ENCODE measurements at places on chromosomes 1 and 21. TPM values are rescaled to one million over a fixed set of nuclear protein-coding genes. Genes with fewer than 3 reads are reported as not detected.

- DNase-seq: no peak
Observed at GRCh38 chr1:160726114-160726497, 12.9 kb upstream of the SLAMF7 start.

DNA sequence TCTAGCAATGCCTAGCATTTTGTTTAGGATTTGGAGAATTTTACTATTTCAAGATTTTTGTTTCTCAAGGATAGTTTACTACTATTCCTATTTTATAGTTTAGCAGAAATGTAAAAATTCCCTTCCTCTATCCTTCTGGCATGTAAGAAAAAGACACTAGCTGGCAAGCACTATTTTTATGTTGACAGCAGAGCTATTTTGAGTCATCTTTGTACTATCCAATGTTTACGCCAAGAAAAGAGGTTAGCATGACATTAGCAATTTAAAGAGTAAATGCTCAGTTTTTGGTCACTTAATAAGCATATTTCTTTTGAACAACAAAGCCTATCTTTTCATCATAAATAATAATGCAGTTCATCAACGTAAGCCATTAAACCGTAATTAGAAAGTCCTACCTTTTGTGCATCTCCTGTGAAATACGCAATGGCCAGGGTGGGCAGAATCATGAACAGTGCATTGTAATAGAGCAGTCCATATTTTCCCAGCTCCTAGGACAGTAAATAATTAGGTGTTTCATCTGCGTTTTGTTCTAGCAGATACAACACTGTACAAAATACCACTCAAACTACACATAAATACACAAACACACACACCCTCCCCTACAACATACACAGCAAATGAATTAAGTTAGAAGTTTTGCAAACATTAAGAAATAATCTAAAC is 12.0 kb downstream of the SLC35D1 start:
- DNase-seq: no peak

DNA sequence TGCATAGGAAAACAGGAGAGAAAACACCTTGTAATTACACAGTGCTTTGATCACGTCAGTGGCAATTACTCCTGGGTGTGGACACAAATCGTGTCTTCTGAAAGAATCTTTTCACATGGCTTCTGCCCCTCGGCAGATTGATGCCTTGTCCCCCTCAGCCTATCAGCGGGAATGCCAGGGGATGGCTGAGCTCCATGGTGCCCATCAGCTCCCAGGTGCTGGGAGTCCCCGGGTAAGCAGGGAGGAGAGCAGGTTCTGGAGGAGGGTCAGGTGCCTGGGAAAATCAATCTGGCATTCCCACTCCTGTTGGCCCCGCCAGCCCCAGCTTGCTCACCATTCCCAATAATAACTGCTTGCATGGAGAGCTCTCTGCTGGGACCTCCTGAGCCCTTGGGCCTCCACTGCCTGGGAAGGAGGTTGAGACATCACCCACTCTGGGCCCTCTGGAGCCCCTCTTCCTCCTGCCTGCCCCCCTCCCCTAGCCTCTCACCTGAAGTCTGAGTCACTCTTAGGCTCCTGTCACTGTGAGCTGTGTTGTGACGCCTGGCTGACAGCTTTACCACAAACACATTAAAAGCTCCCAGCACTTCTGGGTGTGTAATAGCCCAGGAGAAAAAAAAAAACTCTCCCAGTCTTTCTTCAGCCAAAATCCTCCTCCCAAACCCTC is 4.9 kb downstream of the CAMK2N1 start:
- DNase-seq: no peak

- no peak for DNase-seq
Observed at GRCh38 chr1:212214325-212214724, 70.9 kb upstream of the PPP2R5A start.

DNA sequence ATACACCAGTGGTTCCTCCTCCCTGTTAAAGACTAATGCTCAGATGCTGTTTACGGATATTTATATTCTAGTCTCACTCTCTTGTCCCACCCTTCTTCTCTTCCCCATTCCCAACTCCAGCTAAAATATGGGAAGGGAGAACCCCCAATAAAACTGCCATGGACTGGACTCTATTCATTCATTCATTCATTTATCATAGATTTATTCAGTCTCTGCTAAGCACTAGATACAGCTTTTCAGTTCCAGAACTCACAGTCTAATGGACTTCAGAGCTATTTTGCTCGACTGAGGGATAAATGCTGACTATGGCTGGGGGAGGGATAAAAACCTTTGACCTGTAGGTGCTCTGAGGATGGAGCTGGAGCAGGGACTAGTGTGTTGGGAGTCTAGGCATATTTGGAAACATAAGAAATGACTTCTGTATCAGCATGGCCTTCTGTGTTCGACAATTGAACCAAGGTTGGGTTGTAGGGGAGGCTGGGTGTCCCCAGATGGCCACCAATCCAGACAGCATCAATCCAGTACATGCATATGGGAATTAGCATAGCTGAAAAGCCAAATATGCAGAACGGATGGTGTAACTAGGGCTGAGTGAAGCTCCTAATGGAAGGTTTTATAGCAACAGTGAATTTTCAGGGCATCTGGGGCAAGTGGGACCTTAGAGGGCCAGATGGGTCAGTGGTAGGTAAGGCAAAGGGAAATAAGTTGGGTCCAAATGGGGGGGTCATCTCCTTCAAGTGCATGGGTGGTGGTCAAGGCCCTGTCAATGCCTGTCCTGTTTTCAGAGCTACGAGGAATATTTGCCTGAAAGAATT is 4.1 kb downstream of the APOA2 start:
- DNase-seq: no peak

- DNase-seq: no peak
Observed at GRCh38 chr1:119906927-119907652, 10.8 kb upstream of the ADAM30 start.

DNA sequence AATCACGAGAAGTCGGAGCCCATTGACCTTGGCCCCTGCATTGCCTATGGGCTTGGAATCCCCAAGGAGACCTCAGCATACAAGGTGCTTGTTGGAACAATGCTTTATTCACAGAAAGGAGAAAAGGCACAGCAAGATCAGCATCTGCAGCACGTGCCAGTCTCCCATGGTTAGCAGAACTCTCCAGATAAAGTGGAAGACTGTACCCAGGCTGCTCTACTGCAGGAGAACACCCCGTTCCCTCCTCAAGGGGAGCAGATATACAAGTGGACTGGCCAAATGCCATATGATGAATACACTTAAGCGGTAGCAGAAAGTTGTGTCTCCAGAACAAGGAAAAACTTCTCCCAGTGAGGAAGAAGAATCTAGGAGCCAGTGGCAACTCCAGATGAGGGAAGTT is 53.5 kb downstream of the ST6GALNAC3 start:
- no peak for DNase-seq

DNA sequence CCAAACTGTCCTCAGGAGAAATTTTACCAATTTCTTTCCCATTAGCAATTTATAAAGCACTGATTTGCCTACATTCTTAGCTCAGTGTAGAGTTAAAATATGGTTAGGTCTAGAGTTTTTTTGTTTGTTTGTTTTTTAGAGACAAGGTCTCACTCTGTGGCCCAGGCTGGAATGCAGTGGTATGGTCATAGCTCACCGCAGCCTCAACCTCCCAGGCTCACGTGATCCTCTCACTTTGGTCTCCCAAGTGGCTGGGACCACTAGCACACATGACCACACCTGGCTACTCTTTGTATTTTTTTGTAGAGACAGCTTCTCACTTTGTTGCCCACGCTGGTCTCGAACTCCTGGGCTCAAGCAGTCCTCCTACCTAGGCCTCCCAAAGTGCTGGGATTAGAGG is 10.6 kb upstream of the RALGPS2 start:
- DNase-seq: no peak

DNA sequence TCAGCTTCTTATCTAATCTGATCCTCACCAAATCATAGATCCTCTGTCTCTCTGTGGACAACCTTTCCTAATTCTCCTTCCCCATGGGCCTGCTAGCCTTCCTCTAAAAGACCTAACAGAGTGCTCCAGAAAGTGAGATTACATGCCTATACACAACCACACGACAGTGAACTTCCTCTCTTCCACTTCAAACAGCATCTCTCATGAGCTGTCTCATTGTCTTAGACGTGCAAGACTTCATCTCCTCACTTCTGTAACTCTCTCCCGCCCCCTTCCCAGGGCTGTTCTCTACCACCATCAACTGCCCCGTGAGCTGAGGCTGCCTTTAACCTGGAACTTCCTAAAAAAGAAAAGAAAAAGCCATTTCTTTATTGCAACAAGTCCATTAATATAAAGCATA is 14.1 kb upstream of the A3GALT2 start:
- no peak for DNase-seq

DNA sequence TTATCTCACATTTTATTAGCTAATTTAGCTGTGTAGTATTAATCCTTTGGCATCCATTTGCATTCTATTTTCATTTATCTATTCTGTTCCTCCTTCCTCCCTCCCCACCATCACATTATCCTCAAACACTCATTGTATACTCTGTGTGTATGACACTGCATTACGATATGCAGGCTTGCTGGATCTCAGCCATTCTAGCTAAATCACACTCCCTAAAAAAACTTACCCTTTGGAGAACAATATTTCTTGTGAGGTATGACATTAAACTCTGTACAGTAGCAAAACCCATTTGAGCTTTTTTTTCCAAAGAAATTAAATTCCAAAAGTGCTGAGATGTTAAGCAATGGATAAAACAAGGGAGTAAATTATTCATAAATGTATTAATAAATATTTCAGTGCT is 11.4 kb upstream of the RAB3GAP2 start:
- no peak for DNase-seq

- no peak for DNase-seq
Observed at GRCh38 chr1:100868364-100868995, 26.2 kb downstream of the EXTL2 start.

DNA sequence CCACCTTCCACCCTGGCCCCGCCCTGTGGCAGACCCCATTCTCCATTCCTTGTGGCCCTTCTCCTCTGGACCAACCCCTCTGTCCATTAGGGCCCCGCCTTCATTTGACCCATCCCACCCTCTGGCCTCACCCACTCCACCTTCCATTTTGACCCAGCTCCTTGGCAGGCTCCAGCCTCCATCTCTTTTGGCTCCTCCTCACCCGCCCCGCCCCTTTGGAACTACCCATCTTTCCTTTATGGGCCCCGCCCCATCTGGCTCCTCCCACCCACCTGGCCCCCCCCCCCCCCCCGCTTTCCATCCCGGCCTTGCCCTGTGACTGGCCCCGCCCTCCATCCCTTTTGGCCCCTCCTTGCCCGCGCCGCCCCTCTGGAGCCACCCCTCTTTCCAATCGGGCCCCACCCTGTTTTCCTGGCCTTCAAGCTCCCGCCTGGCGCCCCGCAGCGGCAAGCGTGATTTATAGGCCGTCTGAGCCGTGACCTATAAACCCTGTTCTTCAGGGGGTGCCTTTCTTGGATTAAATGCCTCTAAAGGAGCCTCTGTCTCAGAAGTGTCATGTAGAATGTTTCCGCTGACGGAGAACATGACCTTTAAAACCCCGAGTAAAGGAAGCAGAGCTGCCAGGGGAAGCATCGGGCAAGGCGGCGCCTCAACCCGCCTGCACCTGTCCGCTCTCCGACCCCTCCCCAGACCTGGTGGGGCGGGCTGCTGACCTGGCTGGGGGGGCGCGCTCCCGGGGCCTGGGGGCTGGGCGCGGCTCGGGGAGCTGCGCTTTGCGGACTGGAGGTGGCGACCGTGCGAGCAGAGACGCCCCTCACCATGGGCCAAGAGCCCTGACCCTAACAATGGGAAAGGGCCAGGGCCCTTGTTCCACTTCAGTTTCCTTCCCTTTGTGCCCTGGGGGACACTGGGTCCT is 178.0 kb downstream of the CAMTA1 start:
- DNase-seq: no peak

- DNase-seq: no peak
Observed at GRCh38 chr1:178283409-178283808, 189.5 kb downstream of the RASAL2 start.

DNA sequence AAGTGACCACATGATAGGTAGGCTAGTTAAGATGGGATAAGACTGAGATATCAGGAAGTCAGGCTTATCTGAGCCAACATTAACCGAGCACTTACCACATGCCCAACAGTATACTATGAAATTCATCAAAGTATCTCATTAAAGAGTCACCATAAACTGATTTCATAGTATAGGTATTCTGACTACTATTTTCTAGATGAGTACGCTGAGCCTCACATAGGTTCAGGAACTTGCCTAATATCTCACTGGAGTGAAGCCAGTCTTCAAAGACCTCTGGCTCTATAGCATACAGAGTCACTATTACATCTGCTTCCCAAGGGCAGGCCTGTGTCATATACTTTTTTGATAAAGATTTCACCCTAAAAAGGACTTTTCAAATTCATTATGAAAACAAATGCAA is 115.6 kb upstream of the NGF start:
- DNase-seq: no peak

DNA sequence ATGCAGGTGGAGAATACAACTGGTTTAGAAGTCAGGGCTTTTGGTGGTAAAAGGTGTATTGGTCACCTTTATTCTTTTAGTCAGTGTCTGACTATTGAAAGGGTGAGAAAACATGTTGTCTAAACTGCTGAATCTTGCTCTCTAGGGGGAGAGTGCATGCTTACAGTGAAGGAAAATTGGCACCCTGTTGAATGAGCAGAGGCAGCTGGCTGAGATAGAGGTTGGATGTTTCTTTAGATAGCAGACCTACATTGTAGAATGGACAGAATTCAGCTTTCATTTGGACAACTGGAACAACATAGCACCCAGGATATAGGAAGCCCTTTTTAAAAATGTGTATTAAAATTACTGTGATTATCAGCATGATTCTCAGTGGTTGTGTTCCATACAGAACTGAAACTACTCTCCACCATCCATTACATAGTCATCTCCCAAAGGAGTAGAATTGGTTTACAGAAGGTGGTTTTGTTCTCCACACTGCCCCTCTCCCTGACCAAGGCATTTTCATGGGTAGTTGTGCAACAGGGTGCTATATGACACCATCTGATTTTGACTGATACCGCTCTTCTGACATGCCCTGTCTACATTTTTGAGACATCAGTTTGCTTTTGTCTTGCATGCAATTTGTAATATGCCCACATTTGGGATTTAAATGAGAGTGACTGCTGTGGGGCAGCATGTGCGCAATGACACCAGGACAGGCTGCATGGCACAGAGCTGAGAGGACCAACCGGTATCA is 16.2 kb downstream of the RHOU start:
- DNase-seq: no peak

GRCh38 chr1:157325220-157325619 is 187.0 kb upstream of the ETV3 start:
- no peak for DNase-seq

DNA sequence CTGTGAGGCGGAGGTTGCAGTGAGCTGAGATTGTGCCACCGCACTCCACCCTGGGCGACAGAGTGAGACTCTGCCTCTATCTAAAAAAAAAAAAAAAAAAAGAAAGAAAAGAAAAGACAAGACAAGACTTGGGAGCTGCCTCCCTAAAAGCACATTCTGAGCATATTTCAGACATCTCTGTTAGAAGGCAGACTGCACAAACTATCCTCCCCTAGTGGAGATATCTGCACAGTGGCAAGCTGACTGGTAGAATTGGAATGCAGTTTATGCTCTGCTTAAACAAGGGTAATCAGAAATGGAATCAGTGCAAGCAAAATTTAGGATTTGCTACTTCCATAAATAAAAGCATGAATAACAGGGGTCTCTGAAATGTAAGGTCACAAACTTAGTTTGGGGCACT is 31.8 kb downstream of the GNG4 start:
- no peak for DNase-seq

The CRNN gene
- total RNA-seq: not detected

The SERTAD4 gene
- 6.9 TPM for total RNA-seq

The C1orf105 gene
- not detected for total RNA-seq

The NPL gene
- total RNA-seq: 27.4 TPM

The NDC1 gene
- 8.7 TPM for total RNA-seq

The DMBX1 gene
- not detected for total RNA-seq

The FRRS1 gene
- not detected for total RNA-seq
